Inflammatory macrophage treated with lipopolysaccharide for 4 hours (primary cell): ENCODE measurements at places on chromosomes 2 and 18.

GRCh38 chr2:196849895-196850294 lies 40.7 kb upstream of the C2orf66 start:
- no peak for DNase-seq

GRCh38 chr2:218796691-218797090 lies 14.7 kb downstream of the CYP27A1 start:
- DNase-seq, result no peak

DNA sequence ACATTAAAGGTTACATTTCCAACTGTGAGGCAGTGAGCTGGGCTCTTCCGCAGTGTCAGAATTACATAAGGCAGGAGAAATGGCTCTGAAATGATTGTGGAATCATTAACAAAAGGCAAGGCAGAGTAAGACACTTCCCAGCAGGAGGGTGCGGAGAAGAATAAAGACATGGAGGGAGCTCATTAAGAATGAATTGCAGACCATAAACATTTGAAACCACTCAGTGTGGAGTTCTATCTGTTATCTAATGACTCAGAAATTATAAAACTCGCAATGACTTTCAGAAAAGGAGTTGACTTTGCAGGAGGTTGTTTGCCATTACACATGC lies 77.0 kb downstream of the SMIM21 start:
- no peak for DNase-seq

DNA sequence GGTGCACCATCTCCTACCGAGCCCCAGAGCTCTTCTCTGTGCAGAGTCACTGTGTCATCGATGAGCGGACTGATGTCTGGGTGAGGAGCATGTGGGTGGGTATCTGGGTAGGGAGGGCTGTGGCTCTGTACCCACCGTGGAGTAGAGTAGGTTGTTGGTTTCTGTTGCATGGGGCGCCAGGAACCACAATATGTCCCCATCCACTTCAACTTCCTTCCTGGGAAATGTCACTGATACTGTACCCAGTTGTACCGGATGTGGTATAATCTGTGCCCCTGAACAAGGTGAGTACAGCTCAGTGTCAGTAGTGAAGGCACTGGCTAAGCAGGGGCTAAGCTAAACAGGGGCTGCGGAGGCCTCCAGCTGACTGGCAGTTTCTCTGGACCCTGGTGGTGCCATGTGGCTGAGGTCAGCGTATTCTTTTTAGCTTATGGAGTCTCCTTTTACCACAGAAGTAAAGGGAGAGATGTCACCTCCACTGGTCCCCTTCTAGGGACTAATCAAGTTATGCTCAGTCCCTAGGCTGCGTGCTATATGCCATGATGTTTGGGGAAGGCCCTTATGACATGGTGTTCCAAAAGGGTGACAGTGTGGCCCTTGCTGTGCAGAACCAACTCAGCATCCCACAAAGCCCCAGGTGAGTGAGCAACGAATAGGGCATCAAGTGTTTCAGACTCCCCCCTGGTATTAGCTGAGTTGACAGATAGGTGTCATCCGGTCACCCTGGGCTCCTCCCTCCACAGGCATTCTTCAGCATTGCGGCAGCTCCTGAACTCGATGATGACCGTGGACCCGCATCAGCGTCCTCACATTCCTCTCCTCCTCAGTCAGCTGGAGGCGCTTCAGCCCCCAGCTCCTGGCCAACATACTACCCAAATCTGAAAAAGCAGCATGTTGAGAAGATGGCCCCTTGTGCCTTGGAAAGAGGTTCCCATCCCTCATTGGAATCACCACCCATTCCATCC lies 2.7 kb downstream of the STK16 start:
- no peak for DNase-seq

GRCh38 chr2:240455272-240455646 lies 19.8 kb downstream of the GPC1 start:
- DNase-seq, result no peak

GRCh38 chr2:128710729-128711128 lies 392.1 kb upstream of the HS6ST1 start:
- peak; percentile 61 for DNase-seq

- DNase-seq, result no peak
These were observed 181.5 kb downstream of the KLHL29 start for GRCh38 chr2:23566241-23567142.

DNA sequence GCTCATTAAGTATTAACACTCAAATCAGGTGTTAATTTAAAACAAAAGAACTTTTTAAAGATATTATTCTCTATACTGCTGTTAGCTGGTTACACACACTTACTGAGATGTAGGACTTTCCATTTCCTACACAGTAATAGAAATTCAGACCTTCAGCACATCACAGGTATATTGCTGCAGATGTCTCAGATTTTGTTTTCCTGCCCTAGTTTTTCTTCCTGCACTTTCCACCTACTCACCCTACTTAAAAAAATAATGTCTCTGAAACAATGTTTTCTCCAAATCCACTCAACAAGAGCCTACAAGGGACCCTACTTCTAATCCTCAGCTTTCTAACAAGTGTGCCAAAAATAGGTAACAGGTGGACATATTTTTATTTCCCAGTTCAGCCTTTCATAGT lies 43.9 kb downstream of the DYM start:
- no peak for DNase-seq

GRCh38 chr2:219658874-219659273 lies 31.4 kb downstream of the SLC4A3 start:
- no peak for DNase-seq

DNA sequence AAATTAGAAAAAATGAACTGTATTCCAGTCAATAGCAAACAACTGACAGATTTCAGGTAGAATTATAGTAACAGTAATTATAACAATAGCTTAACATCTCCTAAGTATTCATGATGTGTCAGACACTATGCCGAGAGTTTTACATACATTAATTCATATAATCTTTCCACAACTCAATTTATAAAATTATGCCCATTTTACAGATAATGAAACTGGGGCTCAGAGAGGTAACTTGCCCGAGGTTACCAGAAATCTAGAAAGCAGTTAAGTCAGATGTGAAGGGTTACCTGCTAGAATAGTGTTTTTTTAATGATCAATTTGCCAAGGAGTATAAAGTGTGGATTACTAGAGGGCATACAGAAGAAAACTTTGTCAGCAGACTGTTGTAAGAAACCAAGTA lies 12.2 kb downstream of the NBAS start:
- no peak for DNase-seq

- DNase-seq, result peak; percentile 46
These were observed 1220.4 kb upstream of the ZEB2 start for GRCh38 chr2:145740302-145740701.

DNA sequence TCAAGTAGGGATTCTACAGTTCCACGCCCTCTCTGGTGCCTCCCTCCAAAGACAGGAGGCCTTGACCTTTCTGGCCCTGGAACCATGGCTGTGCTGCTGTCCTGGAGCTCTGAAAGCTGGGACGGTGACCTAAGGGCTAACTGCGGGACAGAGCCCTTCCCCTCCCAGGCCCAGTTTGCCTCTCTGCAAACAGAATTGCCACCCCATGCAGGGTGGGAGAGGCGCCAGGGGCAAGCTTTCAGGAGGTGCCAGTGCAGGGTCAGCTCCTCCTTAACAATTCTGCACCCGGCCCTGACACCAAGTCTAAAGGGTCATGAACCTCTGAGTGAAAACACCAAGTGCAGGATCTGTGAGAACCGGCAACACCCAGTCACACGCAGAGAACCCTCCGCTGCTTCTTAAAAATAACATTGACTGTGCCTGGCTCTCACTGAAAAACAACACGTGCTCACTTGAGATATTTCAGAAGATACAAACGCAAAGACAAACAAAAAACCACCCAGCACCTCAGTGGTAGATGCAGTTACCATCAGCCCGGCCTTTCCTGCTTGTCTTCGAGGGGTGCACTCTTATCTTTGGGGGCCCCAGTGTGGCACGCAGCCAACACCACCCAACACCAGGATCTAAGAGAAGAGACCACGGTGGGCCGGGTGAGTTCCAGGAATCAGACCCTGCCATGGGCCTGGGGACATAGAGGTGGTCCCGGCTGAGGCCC lies 1.1 kb upstream of the SNED1 start:
- DNase-seq, result no peak

- DNase-seq, result no peak
These were observed 1038.9 kb upstream of the ZEB2 start for GRCh38 chr2:145558617-145559350.

- no peak for DNase-seq
These were observed 1.2 kb upstream of the ALPP start for GRCh38 chr2:232377319-232377718.

GRCh38 chr2:20422402-20423271 lies 24.2 kb upstream of the RHOB start:
- DNase-seq, result peak; percentile 30

DNA sequence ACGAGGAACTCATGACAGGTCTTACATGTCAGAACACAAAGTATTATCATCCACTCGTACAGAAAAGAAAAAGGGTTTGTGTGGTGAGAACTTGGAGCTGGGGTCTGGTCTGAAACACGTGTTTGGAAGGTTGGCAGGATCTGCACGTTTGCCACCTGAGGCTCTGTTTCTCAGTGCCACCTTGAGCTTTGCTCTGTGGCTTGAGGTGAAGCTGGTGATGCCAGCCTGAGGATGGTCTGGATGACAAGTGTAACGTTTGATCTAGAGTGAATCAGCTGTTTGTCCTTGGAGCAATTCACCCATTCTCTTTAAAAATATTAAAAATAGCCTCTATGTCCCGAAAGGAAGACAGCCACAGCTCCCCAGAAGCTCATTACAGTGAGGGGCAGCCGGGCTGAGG lies 45.4 kb upstream of the KLF11 start:
- no peak for DNase-seq

DNA sequence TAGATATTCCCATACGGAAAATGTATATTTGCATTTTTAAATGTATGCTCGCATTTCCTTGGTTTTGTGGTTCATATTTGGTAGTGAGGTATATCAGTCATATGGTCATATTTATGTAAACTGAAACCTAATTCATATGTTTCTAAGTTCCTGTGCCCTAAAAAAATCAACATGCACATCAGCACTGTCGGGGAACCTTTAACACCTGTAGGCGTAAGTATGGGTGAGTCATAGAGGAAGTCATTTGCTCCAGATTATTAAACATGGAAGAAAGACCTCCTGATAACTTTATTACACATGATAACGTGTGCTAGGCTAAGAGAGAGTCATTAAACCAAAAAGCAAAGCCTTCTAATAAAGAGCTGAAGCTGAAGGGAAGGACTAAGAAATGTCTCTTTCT lies 437.7 kb downstream of the NRXN1 start:
- no peak for DNase-seq

GRCh38 chr18:23311351-23312121 lies 141.6 kb upstream of the RIOK3 start:
- no peak for DNase-seq

- DNase-seq, result no peak
These were observed 32.2 kb downstream of the DGKD start for GRCh38 chr2:233386382-233387041.

GRCh38 chr2:135311268-135311667 lies 219.8 kb downstream of the ZRANB3 start:
- no peak for DNase-seq

GRCh38 chr2:144421606-144422510 lies 98.1 kb downstream of the ZEB2 start:
- DNase-seq, result peak; percentile 37

GRCh38 chr2:45128580-45128997 lies 119.3 kb upstream of the SIX2 start:
- peak; percentile 34 for DNase-seq

DNA sequence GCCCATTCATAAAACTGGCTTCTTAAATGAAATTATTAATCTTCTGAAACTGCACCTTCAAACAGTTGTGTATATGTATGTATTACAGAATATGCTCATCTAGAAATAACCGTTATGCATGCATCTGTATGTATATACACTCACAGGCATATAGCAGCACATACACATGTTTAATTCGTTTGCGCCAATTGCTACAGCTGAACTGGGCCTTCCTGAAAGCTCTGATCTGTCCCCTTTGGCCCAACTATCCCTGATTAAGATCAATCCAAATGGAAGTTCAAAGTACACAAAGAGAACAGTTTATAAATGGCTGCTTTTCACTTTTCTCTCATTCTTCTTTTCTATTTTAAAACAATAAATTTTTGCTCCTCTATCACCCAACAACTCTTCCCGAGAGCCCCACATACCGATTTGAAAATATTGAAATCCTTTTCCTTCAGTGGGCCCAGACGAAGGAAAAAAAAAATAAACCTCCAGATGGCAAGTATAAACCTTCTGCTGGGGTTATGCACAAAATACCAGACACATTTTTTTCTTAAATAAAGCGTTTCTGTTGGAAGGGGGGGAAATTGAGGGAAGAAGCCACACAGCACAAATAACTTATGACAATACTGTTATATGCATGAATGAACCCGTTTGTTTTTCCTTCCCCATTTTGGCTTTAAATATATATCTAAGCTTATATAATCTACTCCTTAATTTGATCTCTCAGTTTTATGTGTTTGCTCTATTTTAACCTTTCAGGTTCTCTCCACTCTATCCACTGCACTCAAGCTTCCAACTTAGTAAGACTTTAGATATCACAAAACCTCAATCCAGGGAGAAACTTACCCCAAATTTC lies 267.3 kb downstream of the TCF4 start:
- DNase-seq, result no peak

- no peak for DNase-seq
These were observed 167.1 kb downstream of the SLC8A1 start for GRCh38 chr2:40284797-40285196.

GRCh38 chr2:219418155-219419011 lies at the start of gene DES:
DES (plus strand) TSS chr2:219418377; CDS start chr2:219418463, 86 bp downstream.
- DNase-seq, result no peak

- no peak for DNase-seq
These were observed 129.8 kb upstream of the SOX11 start for GRCh38 chr2:5562426-5562825.

- no peak for DNase-seq
These were observed 607.6 kb downstream of the LRP1B start for GRCh38 chr2:141523199-141523598.

- no peak for DNase-seq
These were observed 156.3 kb downstream of the EML6 start for GRCh38 chr2:54879598-54880332.
